DMS79 (cell line): ENCODE measurements at places on chromosomes 16 and 17.

DNA sequence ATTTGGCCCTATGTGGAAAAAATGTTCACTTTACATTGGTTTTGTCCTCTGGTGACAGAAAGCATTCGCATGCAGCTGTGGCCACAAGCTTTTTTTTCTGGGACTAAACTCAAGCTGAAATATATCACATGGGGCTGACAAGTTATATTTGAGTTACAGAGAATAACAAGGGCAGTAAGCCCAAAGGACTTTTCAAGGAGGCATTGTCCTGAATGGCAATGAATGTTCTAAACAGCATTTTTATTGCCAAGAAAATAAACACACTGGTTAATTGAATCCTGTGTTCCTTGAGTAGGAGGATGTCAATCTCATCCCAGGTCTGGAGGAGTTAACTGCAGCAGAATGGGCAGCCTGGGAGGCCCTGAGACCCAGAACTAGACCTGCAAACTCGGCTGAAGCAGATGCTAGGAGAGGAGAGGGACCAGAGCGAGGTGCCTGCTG, 114.5 kb downstream of the COPRS start:
- no peak for DNase-seq

DNA sequence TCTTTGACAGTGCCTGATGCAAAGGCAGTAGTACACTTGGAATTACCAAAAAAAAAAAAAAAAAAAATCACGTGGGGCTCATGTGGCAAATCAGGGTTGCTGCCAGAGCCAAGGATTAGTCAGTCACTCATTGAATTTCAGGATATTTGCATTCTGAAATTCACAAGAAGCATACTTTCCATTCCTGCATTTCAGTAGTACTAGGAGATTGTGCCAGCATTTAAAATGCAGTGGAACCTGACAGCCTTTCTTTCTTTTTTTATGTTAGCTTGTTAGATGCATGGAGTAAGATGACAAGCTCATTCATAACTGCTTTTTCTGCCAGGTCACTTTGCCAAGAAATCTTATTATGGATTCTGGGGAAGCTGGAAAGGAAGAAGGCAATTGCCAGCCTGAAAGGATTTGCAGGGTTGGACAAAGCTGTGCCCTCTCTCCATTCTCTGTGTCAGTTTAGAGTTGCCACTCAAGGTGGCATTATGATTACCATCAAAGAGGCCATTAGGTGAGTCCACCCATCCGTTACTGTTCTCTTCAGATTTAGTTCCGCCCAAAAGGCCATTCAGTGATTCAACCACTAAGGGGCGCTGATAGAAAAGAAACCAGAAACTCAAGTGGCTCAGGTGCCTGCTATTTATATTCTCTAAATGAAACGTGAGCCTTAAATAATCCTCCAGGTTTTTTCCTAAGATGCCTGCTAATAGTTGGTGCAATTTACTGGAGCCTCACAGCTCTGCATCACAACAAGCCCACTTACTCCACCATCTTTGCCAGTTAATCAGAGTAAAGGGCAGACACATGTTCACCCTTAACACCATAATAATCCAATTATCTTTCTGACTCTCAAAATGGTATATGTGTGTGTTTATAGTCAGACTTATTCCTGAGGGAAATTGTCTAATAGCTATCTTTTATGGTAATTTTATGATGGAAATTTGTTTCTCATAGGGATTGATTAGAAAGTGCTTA, 59.0 kb downstream of the TANGO6 start:
- peak; percentile 74 for DNase-seq

GRCh38 chr17:21286066-21286770, 1.7 kb downstream of the MAP2K3 start:
- DNase-seq = peak; percentile 17

- no peak for DNase-seq
These were observed at the start of gene PMP22 for GRCh38 chr17:15265131-15265530. Gene PMP22 (minus strand): TSS chr17:15265326. CDS start chr17:15260727, 4,599 bp downstream.

DNA sequence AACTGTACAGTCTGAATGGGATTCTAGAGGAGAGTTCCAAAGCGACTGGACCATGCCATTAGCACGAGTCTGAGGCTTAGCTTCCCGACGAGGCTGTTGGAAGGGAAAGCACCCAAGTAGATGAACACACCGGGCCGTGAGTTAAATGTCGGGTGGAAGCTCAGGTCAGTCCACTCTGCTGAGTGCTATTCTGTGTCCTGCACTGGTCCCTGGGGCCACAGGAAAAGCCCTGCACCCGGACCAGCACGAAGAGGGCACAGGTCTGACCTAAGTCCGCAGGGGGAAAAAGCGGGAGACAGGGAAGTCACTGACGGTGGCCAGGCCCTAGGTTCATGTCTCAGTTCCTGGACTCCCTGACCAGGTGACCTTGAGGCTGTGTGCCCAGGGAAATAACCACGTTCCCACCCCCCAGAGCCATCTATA, 44.1 kb upstream of the RBFOX3 start:
- DNase-seq = no peak

DNA sequence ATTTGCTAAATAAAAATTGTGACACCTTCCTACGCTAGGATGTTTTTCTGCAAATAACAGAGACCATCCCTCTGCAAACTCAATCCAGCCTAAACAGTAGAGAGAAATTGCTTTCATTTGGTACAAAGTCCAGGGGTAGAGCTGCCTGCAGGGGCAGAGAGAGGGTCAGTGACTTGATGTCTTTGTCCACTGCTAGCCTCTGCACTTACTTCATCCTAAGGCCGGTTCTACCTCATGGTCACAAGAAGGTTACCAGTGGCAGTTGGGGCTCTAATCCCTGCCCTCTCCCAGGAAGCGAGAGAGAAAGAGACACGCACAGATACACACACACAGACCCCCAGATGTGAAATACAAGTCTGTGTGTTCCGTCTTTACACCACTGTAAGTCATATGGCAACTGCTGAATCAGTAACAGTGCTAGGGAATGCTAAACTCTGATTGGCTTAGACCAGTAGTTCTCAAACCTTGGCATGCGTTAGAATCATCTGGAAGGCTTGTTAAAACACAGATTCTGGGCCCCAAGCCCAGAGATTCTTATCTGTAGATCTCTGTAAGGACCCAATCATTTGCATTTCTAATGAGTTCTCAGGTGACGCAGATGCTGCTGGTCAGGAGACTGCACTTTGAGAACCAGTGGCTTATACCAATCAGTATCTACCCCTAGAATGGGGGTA, 13.1 kb upstream of the LPCAT2 start:
- DNase-seq = peak; percentile 48

DNA sequence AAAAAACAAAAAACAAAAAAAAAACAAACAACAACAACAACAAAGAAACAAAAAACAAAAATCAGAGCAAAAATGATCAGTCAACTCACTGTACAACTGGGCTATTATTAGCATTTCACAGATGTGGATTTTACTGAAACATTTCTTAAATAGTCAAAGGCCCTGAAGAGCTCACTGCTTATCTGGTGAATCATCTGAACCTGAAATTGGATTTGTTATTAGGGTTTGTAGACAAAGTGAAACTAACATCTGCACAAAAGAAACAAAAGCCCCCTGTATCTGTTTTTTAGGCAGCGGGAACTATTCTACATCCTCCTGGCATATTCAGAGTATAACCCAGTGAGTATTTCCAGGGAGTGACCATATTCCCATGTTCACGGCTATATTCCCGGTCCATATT, 32.6 kb upstream of the KSR1 start:
- DNase-seq = no peak

DNA sequence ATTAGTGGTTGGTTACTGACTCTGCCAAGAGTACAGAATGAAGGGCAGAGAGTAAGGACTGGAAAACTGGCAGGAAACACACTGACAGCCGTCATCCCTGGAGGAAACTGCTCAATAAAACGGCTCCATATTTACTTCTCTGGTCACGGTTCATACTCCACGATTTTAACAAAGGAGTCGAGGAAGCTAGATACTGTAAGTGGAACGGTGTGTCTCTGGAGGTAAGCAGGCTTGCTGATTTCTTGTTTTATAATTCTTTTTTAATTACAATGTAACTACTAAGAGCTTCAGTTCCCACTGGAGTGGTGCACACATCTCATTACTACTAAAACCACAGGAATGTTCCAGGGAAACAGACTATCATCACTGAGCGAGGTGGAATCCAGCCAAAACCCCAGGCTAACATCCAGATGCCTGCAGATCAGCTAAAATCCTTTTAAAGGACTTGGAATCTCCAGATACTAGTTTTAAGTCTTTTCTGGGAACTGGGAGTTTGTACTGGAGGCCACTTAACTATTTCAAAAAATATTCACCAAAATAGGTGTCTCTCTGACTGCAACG, 17.8 kb downstream of the SERPINF1 start:
- peak; percentile 90 for DNase-seq

DNA sequence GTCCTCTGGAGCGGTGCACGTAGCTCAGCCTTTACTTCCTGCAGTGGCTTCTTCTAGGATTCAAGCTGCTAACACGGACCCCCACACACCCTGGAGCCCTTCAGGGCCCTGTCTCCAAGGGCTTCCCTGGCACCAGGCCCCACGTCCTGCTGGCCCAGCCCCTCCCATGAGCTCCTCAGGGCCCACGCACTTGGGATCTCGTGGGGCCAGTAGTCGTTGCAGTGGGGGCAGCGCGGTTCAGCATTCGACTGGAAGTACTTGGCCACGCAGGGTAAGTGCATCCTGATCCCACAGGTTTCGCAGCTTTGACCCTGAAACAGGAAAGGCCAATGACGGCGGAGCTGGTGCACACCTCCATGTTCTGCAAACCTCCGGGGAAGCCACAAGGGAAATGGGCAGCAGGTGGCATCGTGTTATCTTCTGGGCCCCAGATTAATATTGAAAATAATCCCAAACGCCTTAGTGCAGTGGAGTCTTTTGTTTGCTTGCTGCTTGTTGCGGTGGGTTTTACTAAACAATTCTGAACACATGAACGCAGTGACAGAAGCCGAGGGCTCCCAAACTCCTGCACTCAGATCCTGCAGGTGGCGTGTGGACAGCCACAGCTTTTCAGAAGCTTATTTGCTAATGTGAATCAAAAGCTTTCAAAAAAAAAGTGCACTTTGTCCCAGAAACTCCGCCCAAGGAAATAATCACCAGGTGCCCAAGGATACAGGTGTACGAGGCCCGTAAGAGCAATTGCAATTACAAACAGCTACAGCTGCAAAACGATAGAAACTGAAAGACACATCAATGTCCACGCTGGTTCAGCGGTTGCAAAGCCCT, 22.4 kb downstream of the KDM8 start:
- no peak for DNase-seq

GRCh38 chr16:75742424-75743047, 16.2 kb upstream of the CPHXL start:
- DNase-seq = no peak

DNA sequence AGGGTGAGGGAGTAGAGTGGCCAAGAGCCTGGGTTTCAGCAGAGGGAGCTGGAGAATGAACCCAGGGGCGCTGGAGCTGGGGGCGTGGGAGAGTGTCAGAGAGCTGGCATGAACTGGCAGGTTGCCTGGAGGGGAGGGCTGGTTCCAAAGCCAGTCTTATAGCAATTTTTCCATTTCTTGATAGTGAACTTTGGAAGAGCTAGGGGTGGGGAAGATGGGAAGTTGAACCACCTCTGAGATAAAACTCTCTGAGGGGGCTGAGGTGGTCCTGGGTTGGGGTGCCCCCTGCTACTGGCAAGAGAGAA, 36.9 kb downstream of the ADGRG5 start:
- no peak for DNase-seq

GRCh38 chr16:50665128-50665878, 15.8 kb downstream of the SNX20 start:
- no peak for DNase-seq

GRCh38 chr17:76501018-76501826, at the start of gene RHBDF2:
Gene RHBDF2 (minus strand): TSS chr17:76501423. CDS start chr17:76481524, 19,899 bp downstream.
- no peak for DNase-seq

DNA sequence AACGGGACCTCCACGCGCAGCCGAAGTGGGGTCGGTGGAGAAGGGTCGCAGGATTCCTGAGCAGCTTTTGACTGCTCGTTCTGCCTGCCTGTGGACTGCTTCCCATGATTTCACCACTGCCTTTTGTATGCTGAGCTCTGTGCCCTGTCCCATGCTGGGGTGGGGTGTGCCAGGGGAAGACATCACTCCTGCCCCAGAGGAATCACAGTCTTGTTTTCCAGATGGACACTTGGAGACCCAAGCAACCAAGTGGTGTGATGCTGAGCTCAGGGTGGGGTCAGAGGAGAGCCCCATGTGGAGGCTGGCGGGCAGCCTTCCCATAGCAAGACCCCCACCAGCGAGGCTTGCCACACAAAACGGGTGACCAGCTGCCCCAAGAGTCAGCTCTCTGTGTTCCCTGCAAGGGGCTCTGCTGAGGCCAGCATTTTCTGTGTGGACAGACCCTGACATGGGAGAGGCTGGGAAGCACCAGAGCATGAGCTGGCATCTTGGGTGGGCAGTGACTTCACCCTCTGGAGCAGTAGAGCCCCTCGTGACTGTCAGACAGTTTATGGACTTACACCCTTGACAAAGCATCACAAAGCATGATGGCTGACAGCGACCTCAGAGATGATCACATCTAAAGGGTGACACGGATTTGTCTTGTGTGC, 111.9 kb downstream of the GNAO1 start:
- no peak for DNase-seq

GRCh38 chr16:65981057-65981456, 385.4 kb upstream of the CDH5 start:
- DNase-seq = no peak

GRCh38 chr17:179066-179432, 2.4 kb downstream of the DOC2B start:
- DNase-seq = no peak

- DNase-seq = no peak
These were observed 3.2 kb downstream of the ZSCAN10 start for GRCh38 chr16:3095869-3096268.

GRCh38 chr16:57859331-57859730, 57.0 kb upstream of the KIFC3 start:
- no peak for DNase-seq

DNA sequence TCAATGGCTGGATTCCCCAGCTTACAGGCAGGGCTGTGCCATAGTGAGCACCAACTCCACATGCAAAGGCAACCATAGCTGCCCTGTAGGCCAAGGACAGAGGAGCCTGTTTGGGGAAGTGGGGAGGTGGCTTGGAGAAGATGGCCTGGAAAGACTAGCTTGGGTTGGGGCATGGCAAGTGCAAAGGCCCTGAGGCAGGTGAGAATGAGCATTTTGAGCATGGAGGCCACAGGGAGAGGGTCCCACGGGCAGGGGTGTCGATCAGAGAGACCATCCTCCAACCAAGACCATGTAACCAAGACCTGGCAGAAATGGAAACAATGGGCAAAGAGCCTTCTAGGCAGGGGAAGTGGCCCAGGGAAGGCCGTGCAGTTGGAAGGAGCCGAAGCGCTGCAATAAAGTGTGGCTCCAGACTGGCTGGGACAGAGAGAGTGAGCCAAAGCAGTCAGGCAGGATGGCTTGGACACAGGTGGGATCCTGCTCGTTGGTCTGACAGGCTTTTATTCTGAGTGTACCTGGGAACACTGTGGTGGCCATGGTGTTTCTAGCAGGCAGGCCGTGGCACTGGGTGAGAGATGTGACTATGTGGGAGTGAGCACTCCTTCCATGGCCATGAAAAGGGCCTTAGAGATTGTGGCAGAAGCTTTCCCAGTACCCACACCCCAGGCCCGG, 24.8 kb upstream of the MPRIP start:
- no peak for DNase-seq

GRCh38 chr17:27651411-27652345, 20.7 kb downstream of the LGALS9 start:
- no peak for DNase-seq

- no peak for DNase-seq
These were observed 2287.0 kb downstream of the TP53TG3F start for GRCh38 chr16:35746281-35746962.

- DNase-seq = no peak
These were observed 25.1 kb upstream of the MED13 start for GRCh38 chr17:62090021-62090824.
